ENCODE measurements at places on chromosomes 3 and 15.

GRCh38 chr3:127886956-127887231 is 28.1 kb upstream of the KBTBD12 start:
- no peak for DNase-seq

DNA sequence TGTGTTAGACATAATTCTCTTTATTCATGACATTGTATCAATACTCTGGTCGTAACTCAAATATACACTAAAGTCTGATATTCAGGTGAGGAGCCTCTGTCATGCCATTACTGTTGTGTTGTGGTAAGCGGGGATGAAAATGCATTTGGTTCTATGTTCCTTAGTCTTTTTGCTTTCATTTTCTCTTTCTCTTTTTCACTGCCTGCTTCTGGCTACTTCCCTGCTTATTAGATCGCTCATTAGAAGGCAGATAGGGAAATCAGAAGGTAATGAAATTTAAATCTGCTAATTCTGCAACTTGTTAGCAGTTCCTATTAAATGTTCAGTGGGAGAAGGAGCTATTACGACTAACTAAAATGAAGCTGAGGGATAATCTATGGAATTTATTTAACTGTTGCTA is 345.0 kb downstream of the GRM7 start:
- DNase-seq, result no peak

DNA sequence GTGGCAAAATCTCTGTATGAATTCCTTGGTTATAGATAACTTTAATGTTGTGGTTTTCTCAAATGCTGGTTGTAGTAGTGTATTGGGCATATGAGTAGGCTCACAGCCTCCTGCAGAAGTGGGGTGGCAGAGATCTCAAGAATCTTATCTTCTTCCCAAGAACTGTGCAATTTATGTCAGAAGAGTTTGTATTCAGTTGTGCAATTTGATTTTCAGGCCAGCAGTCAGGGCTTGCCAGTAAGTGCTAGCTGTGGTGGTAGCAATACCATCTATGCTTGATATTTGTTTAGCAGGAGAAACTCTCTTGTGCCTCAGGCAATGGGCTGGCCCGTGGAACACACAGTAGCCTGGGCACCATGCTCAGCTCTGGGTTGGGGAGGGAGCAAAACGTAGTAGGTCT is 58.4 kb upstream of the GOLIM4 start:
- DNase-seq, result no peak

- DNase-seq, result no peak
These were observed 93.2 kb downstream of the FILIP1L start for GRCh38 chr3:100020876-100021644.

DNA sequence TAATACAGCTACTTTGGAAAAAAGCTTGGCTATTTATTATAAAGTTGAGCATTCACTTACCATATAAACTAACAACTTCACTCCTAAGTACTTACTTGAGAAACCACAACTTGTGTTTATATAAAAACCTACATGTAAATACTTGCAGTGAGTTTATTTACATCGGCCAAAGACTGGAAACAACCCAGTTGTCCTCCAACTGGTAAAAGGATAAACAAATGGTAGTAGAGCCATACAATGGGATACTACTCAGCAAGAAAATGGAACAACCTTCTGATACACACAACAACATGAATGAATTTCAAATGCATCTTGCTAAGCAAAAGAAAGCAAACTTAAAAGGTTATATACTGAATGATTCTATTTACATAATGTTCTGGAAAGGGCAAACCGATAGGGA is 63.7 kb downstream of the SLC7A14 start:
- DNase-seq, result no peak

DNA sequence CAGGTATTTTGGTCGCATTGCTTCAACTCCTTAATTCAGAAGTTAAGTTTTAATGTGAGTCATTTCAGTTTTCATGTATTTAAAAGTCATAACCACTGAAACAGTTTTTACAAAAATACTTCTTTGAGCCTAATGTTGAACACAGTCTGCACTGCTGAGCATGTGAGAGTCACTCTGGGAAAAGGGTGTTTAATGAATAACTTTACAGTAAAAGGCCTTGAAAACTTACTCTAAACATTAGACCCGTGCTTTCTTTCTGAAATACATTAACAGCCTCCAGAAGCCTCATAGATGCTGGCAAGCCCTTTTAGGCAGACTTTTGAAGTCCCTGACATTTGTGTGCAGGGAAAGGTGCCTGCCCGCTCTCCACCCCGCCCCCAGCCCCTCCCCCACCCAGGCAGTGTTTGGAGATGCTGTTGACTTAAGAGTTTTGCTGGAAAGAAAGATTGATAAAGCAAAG is 68.9 kb upstream of the NR2F2 start:
- DNase-seq, result no peak

GRCh38 chr15:64110950-64111678 is 15.3 kb downstream of the SNX1 start:
- DNase-seq, result no peak

- no peak for DNase-seq
These were observed 121.1 kb downstream of the ADAM10 start for GRCh38 chr15:58628206-58628947.

DNA sequence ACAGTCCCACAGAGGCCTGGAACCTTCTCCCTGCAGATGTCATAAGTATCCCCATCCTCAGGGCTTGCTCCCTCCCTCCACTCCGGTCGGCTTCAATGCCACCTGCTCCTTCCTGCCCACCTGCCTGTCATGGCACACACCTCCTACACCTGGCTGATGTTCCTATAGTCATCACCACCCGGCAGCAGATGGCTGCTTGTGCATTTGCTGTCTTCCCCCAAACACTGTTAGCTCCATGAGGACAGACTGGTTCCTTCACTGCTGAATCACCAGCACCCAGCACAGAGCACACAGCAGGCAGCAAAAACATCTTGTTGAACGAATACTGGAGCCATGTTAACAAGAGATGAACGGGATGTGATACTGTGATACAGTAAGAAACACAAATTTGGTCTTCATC is 14.8 kb downstream of the TARS3 start:
- DNase-seq, result no peak

Measured in stimulated activated CD4-positive, alpha-beta T cell treated with anti-CD3 and anti-CD28 coated beads, Interleukin-12 subunit alpha, Interleukin-12 subunit beta, amount 100 ng/mL, for 4 hours (primary cell).